Parietal lobe (tissue), 2 donors: ENCODE measurements at places on chromosomes 7 and 10. TPM values are rescaled to one million over a fixed set of nuclear protein-coding genes. Genes with fewer than 3 reads are reported as not detected.

Gene CCSER2
- total RNA-seq: 110 TPM

Gene STEAP1B
- total RNA-seq: 1.9 TPM

Gene BICC1
- 4.7 TPM for total RNA-seq

Gene C10orf53
- not detected for total RNA-seq

Gene NPY
- total RNA-seq: 38.5 TPM

Gene C7orf57
- total RNA-seq: 1.3 TPM
